ENCODE measurements at places on chromosomes 2 and 18.

DNA sequence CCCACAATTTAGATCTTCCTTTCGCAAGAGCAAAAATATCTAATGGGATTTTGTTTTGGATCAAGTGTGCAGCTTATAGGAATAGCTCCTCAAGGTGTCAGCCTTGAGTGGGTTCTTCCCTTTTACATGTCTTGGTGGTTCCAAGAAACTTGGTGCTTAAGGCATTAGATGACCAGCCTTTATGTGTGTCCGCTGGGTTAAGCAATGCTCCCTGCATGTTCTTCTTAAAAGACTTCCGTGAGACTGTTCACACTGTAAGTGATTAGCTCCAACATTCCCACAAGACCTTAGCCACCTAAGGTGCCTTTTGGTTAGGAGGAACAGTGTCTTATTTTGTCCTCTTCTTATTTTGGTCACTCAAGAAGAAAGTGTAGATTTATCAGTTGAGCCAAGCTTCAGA, 44.3 kb upstream of the GPR39 start:
- no peak for DNase-seq

DNA sequence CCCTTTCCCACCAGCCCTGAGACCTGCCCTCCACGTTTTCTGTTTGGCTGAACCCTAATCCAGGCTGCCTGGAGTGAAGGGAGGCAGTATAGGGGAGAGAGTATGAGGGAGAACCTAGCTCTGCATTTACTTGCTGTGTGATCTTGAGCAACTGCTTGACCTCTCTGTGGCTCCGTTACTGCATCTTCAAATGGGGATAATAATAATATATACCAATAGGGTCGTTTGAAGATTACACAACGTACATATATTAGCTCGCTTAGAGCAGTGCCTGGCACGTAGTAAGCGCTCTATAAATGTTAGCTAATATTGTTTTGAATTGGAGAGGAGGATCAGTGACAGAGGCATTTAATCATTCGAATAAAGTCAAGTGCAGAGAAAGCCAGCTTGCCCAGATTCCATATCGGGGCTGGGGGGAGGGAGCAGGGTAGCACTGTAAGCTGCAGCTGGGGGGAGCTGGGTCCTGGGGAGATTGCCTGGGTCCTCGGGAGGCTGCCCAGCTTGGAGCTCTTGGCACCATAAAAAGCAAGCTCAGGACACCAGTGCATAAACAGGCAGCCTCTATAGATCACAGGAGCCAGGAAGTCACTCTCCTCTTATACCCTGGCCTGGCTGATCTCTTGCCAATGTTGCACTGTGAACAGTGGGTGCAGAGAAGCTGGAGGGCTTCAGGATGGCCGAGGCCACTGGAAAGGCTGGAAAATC, 19.1 kb downstream of the KCNK3 start:
- DNase-seq: no peak

GRCh38 chr18:13136056-13136903, 82.3 kb upstream of the LDLRAD4 start:
- peak; percentile 47 for DNase-seq

GRCh38 chr2:73998933-73999332, 14.2 kb downstream of the TET3 start:
- DNase-seq: no peak

DNA sequence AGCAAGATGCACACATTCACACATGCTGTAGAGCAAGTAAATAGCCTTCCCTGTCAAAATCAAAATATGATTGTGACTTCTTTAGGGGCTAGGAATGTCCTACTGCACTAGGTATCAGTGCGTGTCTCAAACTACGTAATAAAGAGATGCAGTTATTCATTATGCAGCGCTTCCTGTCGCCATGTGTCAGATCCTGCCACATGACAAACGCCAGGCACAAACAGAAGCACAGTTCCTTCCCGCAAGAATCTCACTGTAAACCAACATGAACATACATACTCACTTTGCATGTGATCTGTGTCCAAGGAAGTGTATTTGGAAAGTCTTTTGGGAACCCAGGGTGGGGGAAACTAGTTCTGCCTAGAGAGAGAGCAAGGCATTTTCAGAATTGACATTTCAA, 599.9 kb downstream of the RNF144A start:
- DNase-seq: no peak

DNA sequence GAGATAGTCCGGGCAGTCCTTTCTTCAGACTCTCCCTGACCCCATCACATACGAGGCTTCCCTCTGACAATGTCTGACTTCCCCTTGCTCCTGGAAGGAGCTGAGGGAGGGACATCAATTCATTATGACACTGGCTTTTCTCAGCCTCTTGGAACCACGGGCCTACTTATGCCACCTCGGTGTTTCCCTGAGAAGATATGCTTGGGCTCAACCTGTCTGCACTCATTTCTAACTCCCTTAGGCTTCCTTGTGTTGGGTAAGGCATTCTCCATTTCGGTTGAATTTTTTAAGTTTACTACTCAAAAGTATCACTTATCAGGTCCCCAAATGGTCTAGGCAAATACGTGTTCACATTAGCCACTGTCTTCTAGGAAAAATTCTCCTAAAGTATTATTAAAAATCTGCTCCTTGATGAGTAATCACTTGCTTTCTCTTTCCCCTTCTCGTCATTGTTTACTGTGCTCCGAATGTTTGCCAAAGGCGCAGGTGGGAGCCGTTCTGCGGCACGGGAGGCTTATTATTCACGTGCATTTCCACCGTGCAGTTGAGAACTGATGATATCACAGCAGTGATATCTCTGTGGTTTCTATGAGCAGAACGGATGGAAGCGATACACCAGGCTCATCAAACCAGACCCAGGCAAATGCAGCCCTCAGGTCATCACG, 33.1 kb downstream of the ARL4C start:
- peak; percentile 29 for DNase-seq

- no peak for DNase-seq
Observed at GRCh38 chr2:217671075-217671474, 331.7 kb downstream of the TNS1 start.

DNA sequence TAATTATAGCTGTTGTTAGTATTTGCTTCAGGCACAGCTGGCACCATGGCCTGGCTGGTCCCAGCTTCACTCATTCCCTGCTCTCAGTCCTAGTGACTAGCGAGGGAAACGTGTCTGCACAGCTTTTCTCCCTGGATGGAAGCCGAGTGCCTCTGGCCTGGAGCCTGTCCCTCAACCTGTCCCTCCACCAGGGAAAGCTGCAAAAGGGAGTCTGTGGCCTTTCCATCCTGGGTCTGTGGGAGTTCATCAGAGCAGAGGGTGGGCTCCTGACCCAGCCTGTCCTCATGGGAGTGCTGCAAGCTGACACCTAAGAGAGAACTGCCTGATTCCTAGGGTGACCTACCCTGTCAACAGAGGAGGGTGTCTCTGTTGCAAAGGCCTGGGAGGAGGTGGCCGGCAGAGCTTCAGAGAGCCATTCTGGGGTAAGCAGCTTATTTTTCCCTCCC, 118.3 kb downstream of the CAPN13 start:
- DNase-seq: no peak

GRCh38 chr2:118014492-118014824, 588 bp upstream of the CCDC93 start:
- DNase-seq: no peak

Data from stimulated activated CD8-positive, alpha-beta memory T cell treated with anti-CD3 and anti-CD28 coated beads, Interleukin-2, amount 100 ng/mL, for 48 hours (primary cell).